Kidney (tissue), 22 donors: ENCODE measurements at places on chromosomes 3 and 15. TPM values are rescaled to one million over a fixed set of nuclear protein-coding genes. Genes with fewer than 3 reads are reported as not detected.

DNA sequence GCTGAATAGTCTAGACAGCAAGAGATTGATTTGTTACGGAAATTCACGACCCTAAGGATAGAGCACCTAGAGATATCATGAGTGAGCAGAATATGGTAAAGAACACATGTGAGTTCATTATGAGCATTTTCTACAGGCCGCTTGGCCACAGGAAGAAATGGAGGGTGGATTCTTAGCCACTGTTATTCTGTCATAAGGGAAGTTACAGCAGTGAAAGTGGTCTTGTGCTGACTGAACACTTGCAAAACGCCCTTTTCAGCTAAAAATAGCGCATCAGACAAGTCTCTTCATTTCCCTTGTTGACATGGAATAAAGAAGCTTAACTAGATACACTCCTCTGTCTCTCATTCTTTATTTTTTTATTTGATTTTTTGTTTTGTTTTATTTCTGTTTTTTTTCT, 19.8 kb downstream of the DGKG start:
- DNase-seq, result no peak

The FBXO40 gene
- not detected for total RNA-seq

GRCh38 chr3:22885039-22885438, 318.1 kb upstream of the UBE2E2 start:
- no peak for DNase-seq

DNA sequence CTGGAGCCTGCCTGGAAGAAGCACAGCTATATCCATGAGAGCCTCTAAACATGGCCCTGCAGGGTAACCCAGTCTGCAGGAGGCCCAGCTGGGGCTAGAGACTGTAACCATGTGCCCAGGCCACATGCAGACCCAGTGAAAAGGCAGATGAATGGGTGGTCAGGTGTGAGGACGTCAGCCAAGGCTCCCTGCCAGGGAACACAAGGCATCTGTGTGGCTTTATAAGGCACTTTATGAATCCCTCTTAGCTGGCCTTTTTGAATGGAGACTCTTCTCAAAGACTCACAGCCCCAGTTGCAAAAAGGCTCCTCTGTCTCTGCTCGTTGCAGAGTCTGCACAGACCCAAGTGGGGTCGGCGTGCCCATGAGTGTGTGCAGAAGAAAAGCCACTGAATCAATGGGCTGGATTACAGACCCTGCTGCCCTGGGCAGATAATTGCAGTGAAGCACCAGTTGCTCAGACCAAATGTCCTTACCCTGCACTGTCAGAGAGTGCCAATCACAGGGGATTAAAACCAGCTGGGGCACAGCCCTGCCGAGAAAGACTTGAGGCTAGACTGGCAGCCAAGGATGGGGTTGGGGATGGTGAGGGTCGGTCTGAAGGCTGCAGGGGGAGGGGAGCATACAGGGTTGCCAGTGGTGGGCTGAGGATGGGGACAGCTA, 154.2 kb downstream of the RAB11A start:
- no peak for DNase-seq

GRCh38 chr3:120649830-120650233, 32.2 kb downstream of the HGD start:
- peak; percentile 17 for DNase-seq

The KNG1 gene
- 8.7 TPM for total RNA-seq

The TATDN2 gene
- total RNA-seq, result 31.8 TPM

DNA sequence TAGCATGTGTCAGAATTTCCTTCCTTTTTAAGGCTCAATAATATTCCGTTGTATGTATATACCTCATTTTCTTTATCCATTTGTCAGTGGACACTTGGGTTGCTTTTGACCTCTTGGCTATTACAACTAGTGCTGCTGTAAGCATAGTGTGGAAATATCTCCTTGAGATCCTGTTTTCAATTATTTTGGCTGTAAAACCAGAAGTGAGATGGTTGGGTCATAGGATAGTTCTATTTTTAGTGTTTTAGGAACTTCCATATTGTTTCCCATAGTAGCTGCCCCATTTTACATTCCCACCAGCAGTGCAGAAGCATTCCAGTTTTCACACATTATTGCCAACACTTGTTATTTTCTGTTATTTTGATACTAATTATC, 70.4 kb upstream of the C15orf39 start:
- no peak for DNase-seq

- no peak for DNase-seq
Observed at GRCh38 chr3:106809623-106810299, 567.5 kb upstream of the CCDC54 start.

DNA sequence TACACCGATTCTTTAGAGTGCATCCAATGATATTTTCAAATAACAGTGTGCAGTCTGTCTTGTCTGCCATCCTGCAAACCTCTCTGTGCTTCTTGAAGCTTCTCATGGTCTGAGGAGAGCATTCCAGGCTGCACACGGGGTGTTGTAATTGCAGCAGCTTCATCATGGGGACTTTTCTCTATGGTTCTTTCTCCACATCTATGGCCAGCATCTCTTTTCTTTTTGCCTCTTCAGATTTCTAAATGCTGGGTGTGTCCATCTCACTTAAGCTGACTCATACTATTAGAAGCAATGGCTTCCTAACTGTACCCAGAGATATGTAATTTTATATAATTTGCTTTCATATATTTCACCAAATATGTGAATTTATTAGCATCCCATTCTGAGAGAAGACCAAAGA, 63.8 kb upstream of the EPHB3 start:
- no peak for DNase-seq

The XPC gene
- 44.4 TPM for total RNA-seq

GRCh38 chr15:99100245-99101173, 4.4 kb upstream of the SYNM start:
- DNase-seq, result peak; percentile 84

DNA sequence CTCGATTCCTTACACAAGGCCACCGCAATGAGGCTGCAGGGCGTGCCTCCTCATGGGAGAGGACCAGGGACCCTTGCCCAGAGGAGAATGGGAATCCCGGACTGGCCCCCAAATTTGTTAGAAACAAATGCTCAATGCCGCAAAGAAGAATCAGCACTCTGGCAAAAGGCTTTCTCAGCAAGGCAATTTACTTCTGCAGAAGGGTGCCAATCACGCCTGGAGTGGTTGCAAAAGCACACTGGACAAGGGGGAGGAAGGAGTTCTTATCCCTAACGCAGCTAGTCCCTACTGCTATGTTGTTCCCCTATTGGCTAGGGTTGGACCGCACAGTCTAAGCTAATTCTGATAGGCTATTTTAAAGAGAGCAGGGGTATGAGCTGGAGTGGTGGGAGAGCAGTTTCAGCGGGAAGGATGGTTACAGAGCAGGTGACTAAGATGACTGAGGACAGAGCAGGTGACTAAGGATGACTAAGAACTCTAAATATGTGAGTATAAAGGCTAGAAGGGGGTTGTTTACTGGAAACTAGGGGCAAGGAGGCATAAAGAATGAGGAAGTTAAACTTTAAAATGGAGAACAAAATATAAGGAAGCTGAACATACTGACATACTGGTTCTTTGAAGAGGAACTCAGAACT, 48.5 kb downstream of the KATNBL1 start:
- no peak for DNase-seq

DNA sequence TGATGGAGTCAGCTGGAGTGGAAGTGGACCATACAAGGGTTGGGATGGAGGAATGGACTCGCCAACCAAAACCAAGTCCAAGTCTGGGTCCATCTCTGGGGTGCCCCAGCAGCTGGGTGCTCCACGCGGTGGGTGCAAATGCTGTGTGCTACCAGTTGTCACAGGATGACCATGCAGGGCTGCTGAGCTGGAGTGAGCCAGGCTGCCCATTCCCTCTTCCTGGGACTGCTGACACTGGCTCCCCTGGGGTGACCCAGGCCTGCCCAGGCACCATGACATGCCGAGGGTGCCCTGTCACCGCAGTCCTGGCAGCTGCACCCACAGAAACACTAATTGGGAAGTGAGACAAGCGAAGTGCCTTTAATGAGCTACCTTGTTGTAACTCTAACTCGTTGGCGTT, 140.2 kb downstream of the TPRA1 start:
- peak; percentile 7 for DNase-seq
